ENCODE measurements at places on chromosomes 11 and 22.

- no peak for DNase-seq
Measured at GRCh38 chr11:76293189-76293631, 86.9 kb upstream of the WNT11 start.

DNA sequence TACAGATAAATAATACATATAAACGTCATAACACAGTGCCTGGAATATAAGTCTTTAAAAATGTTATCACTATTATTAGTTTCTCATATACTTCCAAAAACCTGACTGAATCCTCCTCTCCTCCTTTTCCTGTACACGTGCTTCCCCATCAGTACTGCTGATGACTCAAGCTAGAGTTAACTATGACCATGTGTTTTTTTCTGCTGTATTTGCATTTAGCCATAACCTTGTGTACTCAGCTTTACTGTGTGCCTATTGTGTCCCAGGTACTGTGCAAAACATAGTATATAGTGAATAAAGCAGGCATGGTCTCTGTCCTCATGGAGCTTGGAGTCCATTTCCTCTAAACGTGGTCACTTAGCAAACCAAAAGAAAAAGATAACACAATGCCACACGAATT, 56.5 kb upstream of the ARHGAP32 start:
- no peak for DNase-seq

- no peak for DNase-seq
Measured at GRCh38 chr11:117384045-117384444, 56.4 kb downstream of the CEP164 start.

DNA sequence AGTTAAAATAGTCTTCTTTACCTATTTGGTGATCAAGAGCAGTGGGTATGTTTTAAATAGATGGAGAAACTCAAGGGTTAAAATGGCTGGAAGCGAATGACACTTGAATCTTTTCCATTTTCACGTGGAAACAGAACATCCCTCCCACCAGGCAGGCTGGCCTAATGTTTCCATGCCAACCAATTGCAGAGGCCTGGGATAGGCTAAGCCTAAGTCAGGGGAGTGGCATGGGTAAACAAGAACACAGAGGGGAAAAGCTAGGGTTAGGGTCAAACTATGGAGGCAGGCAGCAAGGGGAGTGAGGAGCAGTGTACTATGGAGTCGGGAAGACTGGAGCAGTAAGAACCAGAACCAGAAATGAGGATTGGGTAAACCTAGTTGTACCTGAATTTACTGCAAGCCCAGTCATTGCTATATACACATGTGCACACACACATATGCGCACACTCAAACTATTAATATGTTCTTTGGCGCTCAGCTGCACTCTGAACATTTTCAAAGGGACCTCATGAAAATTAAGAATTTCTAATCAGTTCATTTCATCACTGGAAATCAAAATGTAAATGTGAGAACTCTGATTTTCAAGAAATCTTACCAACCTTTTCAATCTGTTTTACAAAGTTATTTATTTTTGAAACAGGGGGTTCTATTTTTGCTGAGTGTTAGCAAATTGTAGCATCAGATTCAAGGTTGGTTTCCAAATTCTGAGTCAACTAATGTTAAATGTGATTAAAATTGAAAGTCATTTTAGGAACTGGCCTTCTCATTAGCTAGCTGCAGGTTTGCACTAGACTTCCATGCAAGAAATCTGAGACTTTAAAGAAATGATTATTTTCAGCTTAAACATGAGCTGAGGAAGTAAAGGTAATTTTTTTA, 327.0 kb upstream of the CCDC90B start:
- DNase-seq, result no peak

DNA sequence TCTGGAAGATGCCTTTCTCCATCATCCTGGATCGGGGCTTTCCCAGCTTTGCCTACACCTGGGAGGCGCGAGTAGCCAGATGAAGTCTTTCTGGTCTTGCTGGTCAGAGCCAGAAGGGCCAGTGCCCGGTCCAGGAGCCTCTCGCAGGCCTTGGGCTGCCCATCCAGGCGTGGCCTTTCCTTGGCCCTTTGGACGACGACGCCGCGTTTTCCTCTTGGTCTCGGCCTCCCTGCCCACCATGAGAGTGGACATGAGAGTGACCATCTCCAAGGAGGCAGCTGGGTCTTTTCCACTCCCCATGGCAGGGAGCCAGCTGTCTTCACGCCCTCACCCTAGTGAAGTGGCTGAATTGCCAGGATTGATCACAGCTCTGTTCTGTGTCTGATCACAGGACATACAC, 3.5 kb downstream of the PTDSS2 start:
- DNase-seq, result no peak

DNA sequence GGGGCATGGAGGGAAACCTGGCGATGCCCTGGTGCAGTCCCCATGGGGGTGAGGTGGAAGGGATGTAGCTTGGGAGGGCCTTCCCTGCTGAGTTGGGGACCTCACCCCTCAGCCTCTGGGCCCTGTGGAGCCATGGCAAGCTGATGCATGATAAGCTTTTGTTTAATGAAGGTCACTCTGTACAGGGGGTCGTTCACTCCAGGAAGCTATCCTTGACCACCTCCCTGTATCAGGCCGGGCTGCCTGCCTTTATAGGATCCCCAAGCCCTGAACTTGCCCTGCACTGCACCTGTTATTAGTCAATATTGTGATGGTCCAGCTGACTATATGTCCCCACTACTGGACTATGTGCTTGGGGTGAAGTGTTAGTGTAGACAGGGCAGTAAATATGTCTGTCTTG, 49.7 kb upstream of the MYEOV start:
- no peak for DNase-seq

DNA sequence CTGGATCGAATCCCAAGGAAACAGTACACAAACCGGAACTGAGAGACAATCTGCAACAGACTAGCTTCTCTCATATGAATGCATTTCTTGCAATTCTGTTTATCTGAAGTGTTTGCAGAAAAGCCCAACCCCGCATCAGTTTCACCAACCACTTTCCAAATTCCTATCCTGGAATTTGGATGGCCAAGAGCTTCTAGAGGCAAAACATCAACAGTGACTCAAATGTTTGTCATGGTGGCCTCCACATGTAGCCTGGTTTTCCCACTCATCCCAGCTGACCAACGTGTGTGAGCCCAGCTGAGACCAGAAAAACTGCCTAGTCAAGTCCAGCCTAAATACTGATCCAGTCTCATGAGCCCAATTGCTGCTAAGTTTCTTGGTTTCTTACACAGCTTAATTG, 8.3 kb upstream of the MIEF1 start:
- no peak for DNase-seq

DNA sequence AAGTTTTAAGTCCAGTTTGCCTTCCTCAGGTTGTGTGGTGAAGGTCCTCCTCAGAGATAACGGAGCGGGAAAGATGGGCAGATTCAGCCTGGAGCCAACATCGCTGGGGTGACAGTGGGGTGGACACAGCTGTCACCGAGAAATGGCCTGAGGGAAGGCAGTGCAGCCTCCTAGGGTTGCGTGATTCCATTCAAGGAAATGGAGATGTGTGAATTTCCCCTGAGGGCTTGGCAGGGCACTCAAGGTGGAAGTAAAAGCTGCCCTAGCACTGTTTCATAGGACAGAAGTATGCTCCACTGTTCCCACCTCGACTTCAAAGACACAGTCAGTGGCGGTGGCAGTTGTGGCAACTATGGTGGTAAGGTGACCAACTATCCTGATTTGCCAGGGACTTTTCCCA, 15.4 kb upstream of the CAT start:
- no peak for DNase-seq

GRCh38 chr11:66369073-66369894, 2.3 kb downstream of the SLC29A2 start:
- no peak for DNase-seq

DNA sequence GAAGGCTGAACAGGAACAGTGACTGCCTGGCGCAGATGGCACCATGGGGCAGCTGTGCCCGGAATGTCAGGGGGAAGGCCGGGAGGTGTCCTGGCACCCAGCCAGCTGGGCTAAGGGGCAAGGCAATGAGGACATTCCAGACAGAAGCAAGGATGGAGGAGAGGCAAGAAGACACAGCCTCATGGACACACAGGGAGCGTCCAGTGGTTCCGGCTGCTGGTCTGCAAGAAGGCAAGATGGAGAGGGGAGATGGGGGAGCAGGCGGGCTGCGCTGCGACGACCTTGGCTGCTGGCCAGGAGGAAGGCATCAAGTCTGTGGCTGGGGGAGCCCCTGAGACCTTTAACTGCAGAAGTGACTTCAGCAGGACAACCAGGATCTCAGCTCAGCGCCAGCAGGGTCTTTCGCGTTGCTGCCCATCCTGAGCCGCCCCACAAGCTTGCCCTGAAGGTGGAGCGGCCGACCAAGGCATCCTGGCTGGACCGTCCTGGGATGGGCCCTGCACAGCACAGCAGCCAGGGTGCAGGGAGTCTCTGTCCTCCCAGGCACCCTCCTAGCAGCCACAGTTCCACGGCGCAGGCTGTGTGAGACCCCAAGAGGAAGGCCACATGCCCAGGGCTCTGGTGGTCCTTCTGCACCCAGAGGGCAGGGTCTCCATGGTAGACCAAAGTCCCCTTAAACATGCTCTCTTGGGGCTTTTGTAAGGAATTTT, 531.7 kb downstream of the BRD1 start:
- DNase-seq, result no peak

GRCh38 chr11:42972741-42973140, 339.1 kb upstream of the API5 start:
- DNase-seq, result no peak

Measured in effector memory CD8-positive, alpha-beta T cell (primary cell).